ENCODE measurements at places on chromosomes 16 and 17. TPM values are rescaled to one million over a fixed set of nuclear protein-coding genes. Genes with fewer than 3 reads are reported as not detected.

Gene GNG13
- not detected for total RNA-seq

- H3K36me3 ChIP-seq, result no peaks in the 10 kb centered on the region
- DNase-seq, result no peak
- no peak overlapping the region for H3K4me3 ChIP-seq
Measured at GRCh38 chr17:17509601-17510425, 13.6 kb upstream of the RASD1 start.

Gene ALOX12B
- total RNA-seq, result 3.7 TPM

DNA sequence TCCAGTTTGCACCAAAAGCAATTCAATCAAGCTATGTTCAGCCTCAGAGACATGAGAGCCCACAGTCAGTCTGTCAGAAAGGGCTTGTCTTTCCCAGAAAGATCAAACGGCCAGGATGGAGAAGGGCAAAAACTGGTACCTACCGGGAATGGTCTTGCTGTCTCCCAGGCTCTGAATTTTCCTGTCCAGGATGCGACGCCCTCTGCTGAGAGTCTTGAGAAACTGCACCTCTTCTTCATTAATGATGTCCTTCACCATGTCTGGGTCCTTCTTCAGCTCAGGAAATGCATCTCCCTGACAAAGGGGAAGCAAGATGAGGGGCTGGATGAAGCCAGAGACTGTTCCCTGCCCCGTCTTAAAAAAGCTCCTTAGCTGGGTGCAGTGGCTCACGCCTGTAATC is 15.8 kb upstream of the EXOSC6 start:
- no peak overlapping the region for H3K27ac ChIP-seq
- H3K4me3 ChIP-seq, result no peak overlapping the region
- H3K36me3 ChIP-seq, result peaks cover 31% of the 10 kb centered on the region

DNA sequence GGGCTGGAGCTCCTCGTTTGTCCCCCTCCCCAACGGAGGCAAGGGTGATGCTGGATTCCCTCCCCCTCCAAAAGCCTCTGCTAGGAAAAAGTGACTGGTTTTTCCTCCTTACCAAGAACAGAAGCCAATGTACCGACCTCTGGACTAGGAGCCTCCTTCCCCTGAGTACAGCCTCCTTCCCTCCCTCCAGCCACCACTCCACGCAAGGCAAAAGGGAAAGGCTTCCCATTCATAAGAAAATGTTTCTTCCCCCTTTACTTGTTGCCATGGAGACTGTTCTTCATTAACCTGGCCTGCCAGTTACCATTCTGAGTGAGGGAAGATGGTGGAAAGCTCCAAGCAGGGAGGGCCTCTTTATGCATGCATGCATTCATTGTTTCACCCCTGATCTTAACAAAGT is 4.3 kb upstream of the PIMREG start:
- H3K4me1 ChIP-seq, result peaks cover 14% of the 10 kb centered on the region
- H3K27me3 ChIP-seq, result peaks cover 35% of the 10 kb centered on the region
- no peak overlapping the region for H3K27ac ChIP-seq
- DNase-seq, result no peak
- no peak overlapping the region for H3K4me3 ChIP-seq

- no peak for DNase-seq
- no peaks in the 10 kb centered on the region for H3K36me3 ChIP-seq
- H3K27me3 ChIP-seq, result no peaks in the 10 kb centered on the region
- H3K27ac ChIP-seq, result no peak overlapping the region
- peaks cover 4% of the 10 kb centered on the region for H3K4me1 ChIP-seq
Measured at GRCh38 chr16:66910175-66910940, 8.3 kb downstream of the CDH16 start.

- DNase-seq, result no peak
- no peaks in the 10 kb centered on the region for H3K27me3 ChIP-seq
- H3K27ac ChIP-seq, result peak overlapping the region; percentile 17
Measured at GRCh38 chr17:40106760-40107521, 6.6 kb upstream of the NR1D1 start.

Gene CYBA
- total RNA-seq, result 197 TPM

DNA sequence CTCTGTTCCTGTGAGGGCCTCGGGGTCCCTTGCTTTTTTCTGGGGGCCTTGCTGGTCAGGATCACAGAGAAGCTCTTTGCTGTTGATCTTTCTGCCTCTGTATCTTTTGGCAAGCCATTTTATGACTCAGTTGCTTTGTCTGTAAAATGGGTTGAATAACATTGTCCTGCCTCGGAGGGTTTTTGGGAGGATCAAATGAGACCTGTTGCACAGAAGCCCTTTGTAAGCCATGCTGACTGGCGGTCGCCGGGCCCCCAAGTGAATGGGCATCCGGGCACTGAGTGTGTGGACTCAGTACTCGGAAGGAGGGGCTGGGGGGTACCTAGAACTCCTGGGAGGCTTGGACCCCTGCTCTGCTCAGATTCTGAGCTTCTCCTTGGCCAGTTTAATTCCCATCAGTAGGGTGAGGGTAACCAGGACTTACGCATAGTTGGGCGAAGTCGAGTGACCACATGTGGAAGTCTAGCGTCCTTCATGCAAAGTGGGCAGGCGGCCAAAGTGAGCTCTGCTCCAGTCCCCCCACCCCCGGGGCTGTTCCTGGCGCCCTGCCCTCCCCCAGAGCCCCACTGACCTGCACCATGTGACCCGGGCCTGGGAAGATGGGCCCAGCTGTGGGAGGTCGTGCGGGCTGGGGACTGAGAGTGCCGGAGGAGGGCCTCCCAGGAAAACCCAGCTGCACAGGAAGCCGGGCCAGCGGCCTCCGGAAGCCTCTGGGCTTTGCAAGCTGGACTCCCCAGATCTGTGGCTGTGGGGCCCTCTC is 284.0 kb downstream of the SEC14L1 start:
- no peak overlapping the region for H3K27ac ChIP-seq
- no peak overlapping the region for H3K4me3 ChIP-seq
- peaks cover 63% of the 10 kb centered on the region for H3K4me1 ChIP-seq
- no peak for DNase-seq

GRCh38 chr17:15346066-15346595 is 4.7 kb upstream of the TEKT3 start:
- no peaks in the 10 kb centered on the region for H3K36me3 ChIP-seq
- H3K4me1 ChIP-seq, result peaks cover 7% of the 10 kb centered on the region
- H3K27ac ChIP-seq, result no peak overlapping the region
- no peak for DNase-seq

Gene MAF
- total RNA-seq, result 0.36 TPM

DNA sequence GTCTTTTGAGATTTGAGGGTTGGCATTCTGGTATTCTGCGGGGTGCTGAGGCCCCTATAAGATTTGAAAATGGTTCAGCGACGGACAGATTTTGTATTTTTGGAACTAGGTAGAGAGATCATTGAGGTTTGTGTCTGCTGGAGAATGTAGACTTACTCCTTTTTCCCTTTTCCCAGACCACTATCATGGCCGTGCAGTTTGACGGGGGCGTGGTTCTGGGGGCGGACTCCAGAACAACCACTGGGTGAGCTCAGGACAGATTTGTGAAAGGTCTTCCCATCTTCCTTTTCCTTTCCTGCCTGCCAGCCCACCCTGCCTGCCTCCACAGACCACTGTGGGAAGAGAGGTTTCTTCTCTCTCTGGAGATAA is 572 bp downstream of the PSMB6 start:
- peak overlapping the region; percentile 98 for H3K27ac ChIP-seq
- H3K36me3 ChIP-seq, result peaks cover 15% of the 10 kb centered on the region
- peaks cover 22% of the 10 kb centered on the region for H3K4me1 ChIP-seq
- peak overlapping the region; percentile 100 for H3K4me3 ChIP-seq
- H3K27me3 ChIP-seq, result peaks cover 5% of the 10 kb centered on the region
- peak; percentile 48 for DNase-seq

DNA sequence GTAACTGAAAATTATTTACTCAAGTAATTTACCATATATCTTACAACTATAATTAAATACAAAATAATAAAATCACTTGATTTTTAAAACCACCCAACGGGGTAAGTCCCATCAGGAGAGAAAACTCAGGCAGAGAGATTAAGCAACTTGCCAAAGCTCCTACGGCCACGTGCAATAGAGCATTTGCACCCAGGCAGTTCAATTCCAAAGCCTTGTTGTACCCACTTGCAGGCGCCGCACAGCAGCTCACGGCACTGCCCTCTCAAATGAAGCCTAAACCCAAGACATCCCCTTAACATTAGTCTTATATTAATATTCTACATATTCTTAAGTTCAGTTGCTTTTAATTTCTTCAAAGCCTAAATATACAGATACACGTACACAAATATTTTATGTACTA is 75.7 kb downstream of the SPAG9 start:
- DNase-seq, result no peak
- peaks cover 11% of the 10 kb centered on the region for H3K4me1 ChIP-seq
- peaks cover 5% of the 10 kb centered on the region for H3K36me3 ChIP-seq
- H3K27me3 ChIP-seq, result no peaks in the 10 kb centered on the region

Gene PLLP
- total RNA-seq, result 0.54 TPM

Gene USP32
- 26.7 TPM for total RNA-seq

GRCh38 chr16:83214671-83215070 is 587.9 kb downstream of the CDH13 start:
- H3K27ac ChIP-seq, result no peak overlapping the region
- no peak for DNase-seq
- no peak overlapping the region for H3K4me3 ChIP-seq
- no peaks in the 10 kb centered on the region for H3K36me3 ChIP-seq

- DNase-seq, result no peak
- H3K27me3 ChIP-seq, result no peaks in the 10 kb centered on the region
- no peak overlapping the region for H3K4me3 ChIP-seq
Measured at GRCh38 chr16:17496891-17497290, 26.1 kb upstream of the XYLT1 start.

Gene MYH13
- total RNA-seq, result not detected

DNA sequence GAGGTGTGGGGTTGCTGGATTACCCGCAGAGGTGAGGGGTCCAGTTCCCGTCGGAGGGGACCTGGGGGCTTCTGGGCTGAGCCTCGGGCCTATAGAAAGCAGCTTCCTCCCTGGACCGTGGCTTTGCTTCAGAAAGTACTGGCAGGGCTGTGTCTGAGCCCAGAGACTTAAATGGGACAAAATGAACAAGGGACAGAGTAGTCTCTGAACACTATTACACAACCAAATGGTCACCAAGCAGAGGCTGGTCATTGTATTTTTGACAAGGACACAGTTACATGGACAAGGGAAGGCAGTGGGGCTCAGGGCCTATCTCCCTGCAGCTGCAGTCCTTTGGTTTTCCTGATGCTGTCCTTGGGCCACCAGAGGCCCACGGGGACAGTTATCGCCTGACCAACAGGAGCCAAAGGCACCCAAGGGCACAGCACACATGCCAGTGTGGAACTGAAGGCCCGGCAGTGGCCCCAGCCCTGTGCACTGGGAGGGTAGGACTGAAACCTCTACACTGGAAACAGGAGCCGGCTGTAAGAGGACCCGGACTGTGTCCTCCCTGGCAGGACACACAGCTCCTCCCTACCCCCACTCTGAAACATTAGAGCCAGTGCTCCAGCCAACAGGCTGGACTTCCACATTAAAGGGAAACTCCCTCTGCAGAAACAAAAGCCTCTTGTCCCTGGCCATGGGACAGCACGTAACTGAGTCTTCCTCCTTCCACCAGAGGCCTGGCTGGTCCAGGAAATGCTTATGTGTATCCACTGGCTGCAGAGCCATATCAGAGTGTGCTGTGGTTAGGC is 26.0 kb upstream of the ERN1 start:
- H3K36me3 ChIP-seq, result peaks cover 9% of the 10 kb centered on the region
- H3K4me1 ChIP-seq, result no peaks in the 10 kb centered on the region
- no peak overlapping the region for H3K4me3 ChIP-seq

Gene ABCA3
- total RNA-seq, result 4.0 TPM

Gene KRTAP4-1
- total RNA-seq, result not detected

- no peak overlapping the region for H3K4me3 ChIP-seq
- DNase-seq, result no peak
- H3K27me3 ChIP-seq, result no peaks in the 10 kb centered on the region
- H3K36me3 ChIP-seq, result peaks cover 5% of the 10 kb centered on the region
- H3K27ac ChIP-seq, result peak overlapping the region; percentile 56
Measured at GRCh38 chr16:734981-735881, 5.6 kb downstream of the CIAO3 start.

- H3K27ac ChIP-seq, result peak overlapping the region; percentile 62
- no peaks in the 10 kb centered on the region for H3K27me3 ChIP-seq
- no peak overlapping the region for H3K4me3 ChIP-seq
- peaks cover 19% of the 10 kb centered on the region for H3K4me1 ChIP-seq
- H3K36me3 ChIP-seq, result peaks cover 47% of the 10 kb centered on the region
Measured at GRCh38 chr16:89741342-89742014, 20.1 kb downstream of the ZNF276 start.

- H3K4me1 ChIP-seq, result peaks cover 38% of the 10 kb centered on the region
- H3K27me3 ChIP-seq, result no peaks in the 10 kb centered on the region
- H3K27ac ChIP-seq, result peak overlapping the region; percentile 66
- peak overlapping the region; percentile 2 for H3K4me3 ChIP-seq
- DNase-seq, result no peak
Measured at GRCh38 chr17:59641799-59642484, 22.2 kb downstream of the CLTC start.

Gene PROCA1
- total RNA-seq, result 3.1 TPM

DNA sequence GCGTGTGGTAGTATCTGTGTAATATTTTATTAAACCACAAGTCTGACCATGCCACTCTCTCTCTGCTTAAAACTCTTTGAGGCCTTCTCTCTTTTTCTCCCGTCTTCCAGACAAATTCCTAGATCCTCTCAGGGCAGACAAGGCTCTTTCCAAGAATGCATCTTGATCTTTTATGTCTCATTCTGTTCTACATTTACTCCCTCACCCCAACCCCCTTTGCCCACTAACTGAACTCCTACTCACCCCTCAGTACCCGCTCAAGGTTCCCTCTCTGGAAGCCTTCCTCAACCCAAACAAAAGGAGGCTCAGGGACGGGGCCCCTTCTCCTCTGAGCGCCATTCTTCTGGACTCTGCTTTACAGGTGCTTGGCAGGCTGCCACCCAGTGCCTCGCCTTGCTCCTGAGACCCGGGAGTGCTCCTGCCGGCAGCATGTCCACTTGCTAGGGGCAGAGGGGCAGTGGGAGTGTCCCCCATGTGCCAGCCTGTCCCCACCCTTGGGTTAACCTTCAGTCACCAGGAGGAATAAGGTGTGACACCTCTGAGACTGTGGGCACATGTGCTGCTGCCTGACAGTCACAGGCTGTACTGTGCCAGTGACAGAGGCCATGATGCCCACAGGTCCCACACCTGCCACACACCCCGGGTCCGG is 9.2 kb downstream of the SLC13A2 start:
- H3K27me3 ChIP-seq, result peaks cover 3% of the 10 kb centered on the region
- no peak overlapping the region for H3K27ac ChIP-seq
- H3K4me1 ChIP-seq, result no peaks in the 10 kb centered on the region
- H3K36me3 ChIP-seq, result no peaks in the 10 kb centered on the region
- DNase-seq, result no peak
- H3K4me3 ChIP-seq, result no peak overlapping the region

DNA sequence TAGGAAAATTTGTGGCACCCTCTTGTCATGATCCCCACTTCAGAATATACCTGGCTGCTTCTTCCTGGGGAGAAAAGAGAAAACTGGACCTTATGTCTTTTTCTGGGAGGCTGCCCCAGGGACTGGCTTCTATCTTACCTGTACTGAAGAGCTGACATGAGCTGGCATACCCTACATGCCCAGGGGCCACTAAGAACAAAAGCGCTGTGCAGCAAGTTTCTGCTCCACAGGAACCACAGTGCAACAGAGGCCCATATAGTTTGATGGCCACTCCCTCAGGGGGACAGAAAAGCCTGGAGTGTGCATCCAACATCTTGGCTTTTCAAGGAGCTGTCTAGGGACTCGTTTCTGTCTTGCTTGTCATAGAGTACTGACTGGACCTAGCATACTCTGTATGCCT is 96.8 kb upstream of the NACA2 start:
- no peaks in the 10 kb centered on the region for H3K27me3 ChIP-seq
- H3K36me3 ChIP-seq, result peaks cover 29% of the 10 kb centered on the region
- no peak overlapping the region for H3K27ac ChIP-seq
- H3K4me3 ChIP-seq, result no peak overlapping the region
- DNase-seq, result no peak
- no peaks in the 10 kb centered on the region for H3K4me1 ChIP-seq

Gene HBQ1
- 2.0 TPM for total RNA-seq

Measured in activated naive CD8-positive, alpha-beta T cell treated with anti-CD3 and anti-CD28 coated beads for 36 hours (primary cell).